ENCODE measurements at places on chromosomes 4 and X.

- no peaks in the 10 kb centered on the region for H3K36me3 ChIP-seq
- no peak overlapping the region for H3K4me3 ChIP-seq
- H3K27me3 ChIP-seq = peaks cover 70% of the 10 kb centered on the region
- no peak for DNase-seq
Measured at GRCh38 chr4:48484494-48485168, 1.5 kb downstream of the SLC10A4 start.

DNA sequence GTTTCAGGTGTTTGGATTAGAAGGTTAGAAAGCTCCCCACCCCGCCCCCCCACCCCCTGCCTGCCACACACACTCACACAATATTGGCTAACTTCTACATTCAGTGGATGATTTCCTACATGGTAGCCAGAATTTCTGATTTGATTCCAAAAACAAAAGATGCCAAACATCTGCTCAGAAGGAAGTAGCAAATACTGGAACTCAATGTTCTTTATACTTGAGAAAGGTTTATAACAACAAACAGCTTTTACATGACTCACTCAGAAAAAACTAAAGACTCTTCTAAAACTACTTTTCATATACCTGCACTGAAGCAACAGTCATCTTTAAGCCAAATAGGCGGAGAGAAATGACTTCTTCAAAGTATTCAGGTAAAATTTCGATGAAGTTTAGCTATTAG lies 750.5 kb upstream of the POU3F4 start:
- no peak for DNase-seq
- H3K4me1 ChIP-seq = no peaks in the 10 kb centered on the region
- H3K36me3 ChIP-seq = no peaks in the 10 kb centered on the region
- no peaks in the 10 kb centered on the region for H3K27me3 ChIP-seq

- no peaks in the 10 kb centered on the region for H3K36me3 ChIP-seq
- no peak overlapping the region for H3K4me3 ChIP-seq
- peaks cover 15% of the 10 kb centered on the region for H3K4me1 ChIP-seq
- H3K27me3 ChIP-seq = peaks cover 32% of the 10 kb centered on the region
- no peak overlapping the region for H3K27ac ChIP-seq
Measured at GRCh38 chrX:118973389-118974087, 880 bp upstream of the LONRF3 start.

- no peak for DNase-seq
- H3K36me3 ChIP-seq = no peaks in the 10 kb centered on the region
- no peaks in the 10 kb centered on the region for H3K4me1 ChIP-seq
- H3K4me3 ChIP-seq = no peak overlapping the region
- H3K27ac ChIP-seq = no peak overlapping the region
Measured at GRCh38 chr4:15451181-15451865, 18.4 kb upstream of the CC2D2A start.

DNA sequence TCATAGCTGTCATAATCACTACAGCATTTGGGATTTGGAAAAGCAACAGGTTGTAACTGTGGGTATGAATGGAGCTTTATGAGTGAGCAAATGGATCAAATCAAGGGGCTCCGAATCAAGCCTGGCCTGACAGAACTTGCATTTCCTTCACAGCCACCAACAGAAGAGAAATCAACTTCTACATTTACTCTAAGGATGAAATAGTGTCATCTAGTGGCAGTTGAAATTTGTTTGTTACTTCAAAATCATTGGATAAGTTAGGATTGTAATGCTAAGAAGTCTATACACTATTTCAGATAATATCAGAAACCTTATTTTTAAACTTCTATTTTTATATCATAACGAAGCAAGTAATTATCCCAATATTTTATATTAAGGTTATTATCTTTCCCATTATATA lies 10.7 kb upstream of the WDR17 start:
- H3K27me3 ChIP-seq = no peaks in the 10 kb centered on the region
- H3K4me3 ChIP-seq = no peak overlapping the region
- no peak overlapping the region for H3K27ac ChIP-seq
- no peaks in the 10 kb centered on the region for H3K36me3 ChIP-seq
- DNase-seq = no peak

DNA sequence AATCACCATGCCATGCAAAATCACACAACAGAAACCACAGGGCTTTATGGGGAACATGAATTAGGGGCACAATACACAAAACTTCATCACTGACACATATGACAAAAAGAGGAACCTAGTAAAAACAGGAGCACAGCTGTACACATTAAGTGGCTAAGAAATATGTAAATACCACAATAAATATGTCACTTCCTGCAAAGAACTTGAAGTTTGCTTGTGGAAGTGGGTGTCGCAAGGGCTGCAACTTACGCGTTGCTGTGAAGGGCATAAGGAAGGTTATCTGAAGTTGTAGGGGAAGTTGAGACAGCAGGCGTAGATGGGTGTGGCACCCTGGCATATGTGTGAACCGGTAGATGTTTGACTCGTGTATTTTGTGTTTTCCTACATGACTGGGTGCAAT lies 42.4 kb downstream of the CLCN4 start:
- DNase-seq = no peak
- H3K27me3 ChIP-seq = no peaks in the 10 kb centered on the region
- H3K27ac ChIP-seq = no peak overlapping the region
- no peak overlapping the region for H3K4me3 ChIP-seq

DNA sequence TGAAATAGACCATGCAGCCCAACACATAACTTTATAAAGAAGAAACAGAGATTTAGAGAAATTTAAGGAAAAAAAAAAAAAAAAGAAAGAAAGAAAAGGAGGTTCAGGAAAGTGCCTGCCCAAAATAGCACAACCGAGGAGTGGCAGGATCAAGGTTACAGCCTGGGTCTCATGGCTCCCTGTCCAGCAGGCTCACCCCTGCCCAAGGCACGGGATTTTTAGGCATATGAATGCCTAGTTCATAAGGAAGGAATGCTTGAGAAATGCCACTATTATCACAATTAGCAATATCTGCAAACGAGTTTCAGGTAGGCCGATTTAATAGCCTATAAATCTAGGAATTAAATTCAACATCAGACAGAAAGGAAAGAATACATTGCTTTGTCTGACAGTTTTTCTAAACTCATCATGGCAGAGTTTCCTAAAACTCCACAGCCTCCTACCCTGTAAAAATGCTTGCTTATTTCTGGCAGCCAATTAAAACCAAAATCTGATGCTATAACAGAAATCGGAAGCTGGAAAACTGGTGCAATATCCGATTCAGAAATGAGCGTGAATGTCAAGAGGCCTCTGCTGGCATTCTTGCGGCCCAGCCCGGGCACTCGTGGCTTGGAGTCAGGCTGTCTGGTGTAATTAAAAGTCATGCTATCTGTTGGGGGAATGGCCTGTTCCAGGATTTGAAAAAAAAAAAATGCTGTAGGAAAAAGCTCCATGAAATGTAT lies 63.5 kb downstream of the GEMIN8 start:
- DNase-seq = no peak
- H3K27me3 ChIP-seq = no peaks in the 10 kb centered on the region
- no peak overlapping the region for H3K27ac ChIP-seq
- no peaks in the 10 kb centered on the region for H3K4me1 ChIP-seq

GRCh38 chr4:180630012-180630665 lies 1613.1 kb upstream of the TENM3 start:
- DNase-seq = no peak
- H3K4me1 ChIP-seq = no peaks in the 10 kb centered on the region
- no peaks in the 10 kb centered on the region for H3K36me3 ChIP-seq
- no peaks in the 10 kb centered on the region for H3K27me3 ChIP-seq
- no peak overlapping the region for H3K27ac ChIP-seq
- H3K4me3 ChIP-seq = no peak overlapping the region

DNA sequence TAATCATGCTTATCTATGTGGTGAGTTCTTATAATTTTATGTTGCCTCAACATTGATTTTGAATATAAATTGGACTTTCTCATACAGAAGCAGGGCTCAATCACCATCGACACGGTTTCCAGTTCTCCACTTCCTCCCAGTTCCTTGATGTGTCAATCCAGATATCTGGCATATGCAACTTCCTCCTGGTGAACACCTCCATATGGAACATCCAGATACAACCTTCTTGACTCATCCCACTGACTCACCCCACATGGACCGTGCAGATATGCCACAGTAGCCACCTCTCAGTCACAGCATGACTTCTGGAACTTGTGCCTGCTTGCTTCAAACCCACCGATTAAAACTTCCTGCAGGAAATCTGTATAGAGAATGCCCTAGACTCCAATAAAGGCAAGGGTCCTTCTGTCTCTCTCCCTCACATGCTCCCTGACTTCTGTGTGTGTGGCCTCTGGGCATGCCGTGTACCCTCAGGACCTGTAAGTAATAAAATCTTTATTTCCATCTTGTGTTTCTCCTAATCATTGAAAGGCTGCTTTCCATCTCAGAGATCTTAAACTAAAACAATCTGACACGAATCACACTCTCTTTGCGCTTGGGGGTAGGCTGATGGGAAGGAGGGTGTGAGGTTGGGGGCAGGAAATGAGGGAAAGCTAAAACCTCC lies 67.0 kb downstream of the HTRA3 start:
- DNase-seq = no peak
- no peaks in the 10 kb centered on the region for H3K36me3 ChIP-seq
- no peak overlapping the region for H3K27ac ChIP-seq
- peaks cover 6% of the 10 kb centered on the region for H3K27me3 ChIP-seq
- no peaks in the 10 kb centered on the region for H3K4me1 ChIP-seq
- H3K4me3 ChIP-seq = no peak overlapping the region

- no peak overlapping the region for H3K4me3 ChIP-seq
- H3K4me1 ChIP-seq = no peaks in the 10 kb centered on the region
- no peaks in the 10 kb centered on the region for H3K27me3 ChIP-seq
- H3K36me3 ChIP-seq = no peaks in the 10 kb centered on the region
- no peak for DNase-seq
Measured at GRCh38 chrX:1034717-1035116, 177.7 kb downstream of the CRLF2 start.

- H3K27me3 ChIP-seq = no peaks in the 10 kb centered on the region
- peaks cover 80% of the 10 kb centered on the region for H3K36me3 ChIP-seq
- H3K4me1 ChIP-seq = peaks cover 32% of the 10 kb centered on the region
- peak overlapping the region; percentile 72 for H3K27ac ChIP-seq
Measured at GRCh38 chr4:184706453-184706852, 27.4 kb downstream of the CENPU start.

DNA sequence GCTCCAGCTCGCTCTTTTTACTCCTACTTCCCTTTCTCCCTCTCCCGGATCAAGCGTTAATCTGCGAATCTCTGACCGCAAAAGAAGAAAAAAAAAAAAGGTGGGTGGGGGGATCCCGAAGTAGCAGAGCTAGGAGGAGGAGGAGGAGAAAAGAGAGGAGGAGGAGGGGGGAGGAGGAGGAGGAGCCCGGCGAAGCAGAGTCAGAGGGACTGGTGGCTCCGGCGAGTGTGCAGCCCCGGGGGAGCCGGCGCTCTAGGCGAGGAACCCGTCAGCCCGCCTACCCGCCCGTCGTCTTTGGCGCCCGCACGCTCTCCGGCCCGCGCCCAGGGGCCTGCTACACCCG lies at the start of gene NHSL2:
Gene NHSL2, plus strand, starts transcription at position 203 of the 343 bp plus-strand sequence.
- no peaks in the 10 kb centered on the region for H3K4me1 ChIP-seq
- peak within 1 kb of the TSS; percentile 39 for H3K4me3 ChIP-seq
- no peak within 1 kb of the TSS for H3K27ac ChIP-seq

DNA sequence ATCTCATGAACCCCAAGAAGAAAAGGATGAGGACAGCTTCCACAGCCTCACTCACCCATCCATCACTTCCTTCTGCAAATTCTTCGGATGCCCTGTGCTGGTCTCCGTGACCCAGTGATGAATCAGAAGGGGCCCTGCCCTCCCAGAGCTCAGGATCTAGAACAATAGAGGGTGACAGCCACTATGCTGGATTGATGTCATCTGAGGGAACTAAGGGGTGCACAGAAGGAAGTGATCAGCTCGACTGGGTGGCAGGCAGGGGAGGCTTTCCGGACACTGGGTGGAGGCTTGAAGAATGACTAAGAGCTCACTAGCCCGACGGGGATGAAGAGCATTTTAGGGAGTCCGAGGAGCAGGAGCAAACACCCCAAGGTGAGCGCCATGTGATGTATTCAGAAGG lies 1.4 kb upstream of the ZNF185 start:
- H3K36me3 ChIP-seq = no peaks in the 10 kb centered on the region
- no peak overlapping the region for H3K4me3 ChIP-seq
- H3K27me3 ChIP-seq = peaks cover 16% of the 10 kb centered on the region
- H3K4me1 ChIP-seq = no peaks in the 10 kb centered on the region
- no peak overlapping the region for H3K27ac ChIP-seq

DNA sequence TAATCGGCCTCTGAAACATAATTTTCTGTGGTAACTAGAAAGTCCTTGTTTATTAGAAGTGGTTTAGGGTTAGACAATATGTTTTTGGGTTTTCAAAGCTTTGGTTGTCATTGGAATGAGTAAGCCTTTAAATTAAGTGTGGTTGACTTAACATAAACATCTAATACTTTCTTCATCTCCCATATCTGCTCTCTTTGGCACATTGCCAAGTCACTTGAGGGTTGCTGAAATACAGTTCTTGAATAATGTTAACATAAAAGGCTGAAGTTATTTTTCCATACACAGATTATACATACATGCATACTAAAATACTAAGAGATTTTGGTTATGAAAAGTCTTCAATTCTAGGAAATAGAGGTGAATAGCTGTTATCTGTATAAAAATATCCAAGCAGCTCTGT lies 241.7 kb upstream of the BMP3 start:
- no peak overlapping the region for H3K4me3 ChIP-seq
- no peaks in the 10 kb centered on the region for H3K36me3 ChIP-seq
- no peak for DNase-seq
- no peak overlapping the region for H3K27ac ChIP-seq
- peaks cover 10% of the 10 kb centered on the region for H3K4me1 ChIP-seq
- H3K27me3 ChIP-seq = no peaks in the 10 kb centered on the region

DNA sequence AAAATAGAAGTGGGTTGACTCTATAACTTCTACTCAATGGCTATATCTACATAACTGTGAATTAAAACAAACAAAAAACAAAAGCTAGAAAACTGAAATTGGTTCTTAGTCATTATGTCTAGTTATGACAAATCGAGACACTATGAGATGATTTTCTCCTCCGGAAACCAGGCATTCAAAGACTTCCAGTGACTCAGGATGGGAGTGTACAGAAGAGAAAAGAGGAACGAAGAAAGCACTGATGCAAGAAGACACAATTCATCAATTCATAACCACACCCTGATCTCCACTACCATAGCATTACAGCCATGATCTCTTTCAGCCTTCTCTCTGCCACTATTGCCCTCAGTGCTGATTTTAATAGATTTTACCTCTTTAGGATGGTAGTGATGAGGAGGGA lies 253.6 kb downstream of the CBLL2 start:
- H3K27me3 ChIP-seq = no peaks in the 10 kb centered on the region
- DNase-seq = no peak
- H3K36me3 ChIP-seq = no peaks in the 10 kb centered on the region
- H3K4me3 ChIP-seq = no peak overlapping the region
- H3K4me1 ChIP-seq = no peaks in the 10 kb centered on the region
- H3K27ac ChIP-seq = no peak overlapping the region

- DNase-seq = no peak
- no peak overlapping the region for H3K4me3 ChIP-seq
- no peaks in the 10 kb centered on the region for H3K36me3 ChIP-seq
- peaks cover 13% of the 10 kb centered on the region for H3K27me3 ChIP-seq
- no peak overlapping the region for H3K27ac ChIP-seq
Measured at GRCh38 chr4:151857368-151857767, 96.6 kb upstream of the GATB start.

- no peaks in the 10 kb centered on the region for H3K27me3 ChIP-seq
- no peaks in the 10 kb centered on the region for H3K4me1 ChIP-seq
- DNase-seq = no peak
- no peaks in the 10 kb centered on the region for H3K36me3 ChIP-seq
- H3K4me3 ChIP-seq = no peak overlapping the region
- H3K27ac ChIP-seq = no peak overlapping the region
Measured at GRCh38 chrX:47030339-47030738, 47.9 kb upstream of the RGN start.

- no peaks in the 10 kb centered on the region for H3K27me3 ChIP-seq
- no peak overlapping the region for H3K27ac ChIP-seq
- no peaks in the 10 kb centered on the region for H3K4me1 ChIP-seq
- no peak overlapping the region for H3K4me3 ChIP-seq
Measured at GRCh38 chrX:111207851-111208250, 62.4 kb downstream of the CAPN6 start.
